ENCODE measurements at places on chromosomes 5 and 9. TPM values are rescaled to one million over a fixed set of nuclear protein-coding genes. Genes with fewer than 3 reads are reported as not detected.

Gene F2RL2
- under 0.01 TPM for total RNA-seq

Gene SPATA9
- 0.82 TPM for total RNA-seq

Gene CKMT2
- total RNA-seq, result 0.82 TPM

- DNase-seq, result no peak
Measured at GRCh38 chr5:1444361-1445189, 665 bp downstream of the SLC6A3 start.

- DNase-seq, result no peak
Measured at GRCh38 chr5:168288349-168289245, 2.8 kb upstream of the WWC1 start.

Measured in frontal cortex (tissue), 4 donors.